T-helper 1 cell (primary cell): ENCODE measurements at places on chromosomes 2 and 18.

GRCh38 chr18:48785091-48785614 is 165.6 kb downstream of the SMAD7 start:
- no peak for DNase-seq

- DNase-seq: no peak
Observed at GRCh38 chr2:95552911-95553310, 38.9 kb upstream of the TRIM43 start.

DNA sequence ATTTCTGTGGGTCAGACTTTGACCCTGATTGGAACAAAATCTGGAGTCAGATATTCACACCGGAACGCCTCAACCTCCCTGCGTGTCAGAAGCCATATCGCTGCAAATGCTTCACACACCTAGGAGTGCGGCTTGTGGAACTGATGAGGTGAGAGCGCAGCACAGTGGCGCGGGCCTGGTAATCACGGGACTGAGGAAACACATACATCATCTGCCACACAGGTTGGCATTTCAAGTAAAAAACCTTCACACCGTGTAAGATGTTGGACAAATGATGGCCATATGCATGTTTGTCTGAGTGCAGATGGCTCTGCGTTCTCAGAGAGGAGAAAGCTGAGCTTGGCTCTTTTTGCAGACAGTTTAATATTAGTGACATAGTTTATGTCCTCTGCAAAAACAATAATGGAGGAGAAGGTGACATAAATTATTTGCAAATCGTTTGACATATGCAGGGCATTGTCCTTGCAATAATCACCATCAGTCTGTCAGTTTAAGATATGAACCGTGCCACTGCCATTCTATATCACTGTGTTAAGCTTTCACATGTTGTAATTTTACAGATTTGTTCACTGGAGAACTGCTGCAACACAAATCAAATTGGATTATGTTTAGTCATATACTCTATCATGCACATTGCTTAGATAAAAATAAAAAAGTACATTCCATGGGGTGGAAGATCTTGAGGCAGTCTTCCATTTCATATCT is 101.4 kb downstream of the MTX2 start:
- no peak for DNase-seq

- no peak for DNase-seq
Observed at GRCh38 chr2:239722760-239723470, 302.2 kb downstream of the NDUFA10 start.

GRCh38 chr18:79566771-79567431 is 112.7 kb upstream of the CTDP1 start:
- no peak for DNase-seq

- no peak for DNase-seq
Observed at GRCh38 chr2:60109744-60110143, 443.7 kb downstream of the BCL11A start.

DNA sequence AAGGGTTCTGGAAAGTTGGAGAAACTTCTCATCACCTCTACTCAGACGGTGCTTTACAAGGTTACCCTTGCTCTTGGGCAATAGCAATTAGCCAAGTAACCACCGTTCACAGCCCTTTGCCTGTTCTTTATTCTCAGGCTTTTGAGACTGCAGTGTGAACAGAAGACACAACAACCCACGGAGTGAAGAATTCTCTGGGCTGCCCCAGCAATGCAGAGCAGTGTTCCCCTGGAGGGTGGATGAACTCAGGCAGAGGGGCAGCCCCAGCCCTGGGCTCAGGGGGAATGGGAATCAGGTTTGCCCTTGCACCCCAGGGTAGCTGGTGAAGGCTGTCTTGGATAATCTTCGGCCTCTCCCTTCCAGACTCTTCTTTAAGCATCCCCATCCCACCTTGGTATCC is 69.1 kb downstream of the MCFD2 start:
- DNase-seq: no peak

DNA sequence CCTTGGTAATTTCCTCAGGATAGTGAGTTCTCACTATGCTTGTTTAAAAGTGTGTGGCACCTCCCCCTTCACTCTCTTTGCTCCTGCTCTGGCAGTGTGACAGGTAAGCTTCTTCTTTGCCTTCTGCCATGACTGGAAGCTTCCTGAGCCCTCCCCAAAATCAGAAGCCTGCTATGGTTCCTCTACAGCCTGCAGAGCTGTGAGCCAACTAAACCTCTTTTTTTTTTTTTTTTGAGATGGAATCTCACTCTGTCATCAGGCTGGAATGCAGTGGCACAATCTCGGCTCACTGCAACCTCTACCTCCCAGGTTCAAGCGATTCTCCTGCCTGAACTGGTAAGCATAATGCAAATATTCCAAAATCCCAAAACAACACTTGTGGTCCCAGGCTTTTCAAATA is 80.0 kb downstream of the SOWAHC start:
- no peak for DNase-seq

GRCh38 chr2:30705711-30706533 is 101.3 kb downstream of the CAPN13 start:
- no peak for DNase-seq

DNA sequence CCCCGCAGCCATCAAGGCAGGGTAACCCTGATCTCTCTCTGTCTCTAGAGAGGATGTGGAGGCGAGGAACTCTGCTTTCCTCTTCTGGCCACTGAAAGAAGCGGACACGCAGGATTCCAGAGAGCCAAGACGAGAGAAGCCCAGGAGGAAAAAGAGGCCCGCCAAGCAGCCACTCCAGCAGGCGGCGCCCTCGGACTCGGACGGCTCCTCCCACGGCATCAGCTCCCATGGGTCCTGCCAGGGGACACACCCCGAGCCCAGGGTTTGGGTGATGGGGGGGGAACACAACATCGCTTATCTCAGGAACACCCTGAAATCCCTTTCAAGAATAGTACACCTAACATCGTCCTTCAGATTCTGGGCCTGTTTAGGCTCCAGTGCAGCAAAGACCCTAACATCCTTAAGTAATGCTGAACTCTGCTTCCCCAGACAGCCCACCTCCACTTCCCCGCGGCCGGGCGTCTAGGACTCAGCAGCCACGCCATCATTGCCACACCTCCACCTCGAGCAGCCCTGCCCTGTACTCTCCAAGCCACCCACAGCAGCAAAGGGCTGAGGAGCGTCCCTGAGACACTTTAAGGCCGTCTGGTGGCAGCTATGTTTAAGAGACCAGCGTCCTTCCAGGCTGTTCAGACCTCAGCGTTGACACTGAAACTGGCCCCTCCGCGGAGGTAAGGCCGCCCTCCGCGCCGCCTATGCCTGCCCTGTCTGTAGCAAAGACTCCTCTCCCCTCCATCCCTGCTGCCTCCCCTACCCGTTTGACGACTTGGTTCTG is 34.3 kb upstream of the CNGA3 start:
- no peak for DNase-seq

DNA sequence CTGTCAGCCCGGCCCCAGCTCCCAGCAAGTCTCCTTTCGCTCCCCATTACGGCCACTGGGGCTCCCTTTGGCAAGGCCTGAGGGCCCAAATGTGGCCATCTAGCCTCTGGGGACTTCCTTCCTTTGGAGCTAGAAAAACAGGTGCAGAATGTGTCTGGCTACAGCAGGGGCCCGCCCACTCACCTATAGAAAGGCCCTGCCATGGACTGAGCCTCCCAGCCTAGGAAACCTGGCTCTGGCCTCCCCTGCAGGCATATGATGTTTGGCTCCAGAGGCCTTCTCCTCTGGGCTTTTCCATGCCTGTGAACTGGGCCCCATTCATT is 55.3 kb upstream of the ALPP start:
- DNase-seq: no peak

GRCh38 chr2:151891566-151892194 is 63.5 kb upstream of the ARL5A start:
- no peak for DNase-seq

DNA sequence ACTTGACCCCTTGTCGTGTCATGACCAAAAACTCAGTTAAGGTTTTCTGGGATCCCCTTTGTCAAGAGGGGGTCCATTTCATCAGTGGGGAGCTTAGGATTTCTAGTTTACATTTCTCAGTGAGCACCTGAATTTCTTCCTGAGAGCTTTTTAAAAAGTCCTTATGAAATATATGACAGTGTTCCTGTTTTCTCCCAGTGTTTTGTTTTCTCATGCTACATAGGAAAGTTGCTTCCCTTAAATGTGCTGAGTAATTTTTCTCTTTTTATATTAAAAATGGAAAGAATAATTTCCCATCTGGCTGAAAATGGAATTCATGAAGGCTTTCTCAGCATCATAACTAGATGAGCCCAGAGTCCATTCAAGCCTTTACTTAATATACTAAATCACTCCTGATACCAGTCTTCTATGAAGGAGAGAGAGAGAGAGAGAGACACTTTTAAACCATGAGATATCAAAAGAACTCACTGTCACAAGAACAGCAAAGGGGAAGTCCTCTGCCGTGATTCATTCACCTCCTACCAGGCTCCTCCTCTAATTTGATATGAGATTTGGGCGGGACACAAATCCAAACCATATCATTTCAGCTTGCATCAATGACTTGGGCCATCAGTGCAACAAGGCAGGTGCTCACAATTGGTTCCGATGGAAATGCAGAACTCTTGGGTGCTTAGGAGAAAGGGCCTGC is 61.1 kb downstream of the XRCC5 start:
- DNase-seq: no peak

DNA sequence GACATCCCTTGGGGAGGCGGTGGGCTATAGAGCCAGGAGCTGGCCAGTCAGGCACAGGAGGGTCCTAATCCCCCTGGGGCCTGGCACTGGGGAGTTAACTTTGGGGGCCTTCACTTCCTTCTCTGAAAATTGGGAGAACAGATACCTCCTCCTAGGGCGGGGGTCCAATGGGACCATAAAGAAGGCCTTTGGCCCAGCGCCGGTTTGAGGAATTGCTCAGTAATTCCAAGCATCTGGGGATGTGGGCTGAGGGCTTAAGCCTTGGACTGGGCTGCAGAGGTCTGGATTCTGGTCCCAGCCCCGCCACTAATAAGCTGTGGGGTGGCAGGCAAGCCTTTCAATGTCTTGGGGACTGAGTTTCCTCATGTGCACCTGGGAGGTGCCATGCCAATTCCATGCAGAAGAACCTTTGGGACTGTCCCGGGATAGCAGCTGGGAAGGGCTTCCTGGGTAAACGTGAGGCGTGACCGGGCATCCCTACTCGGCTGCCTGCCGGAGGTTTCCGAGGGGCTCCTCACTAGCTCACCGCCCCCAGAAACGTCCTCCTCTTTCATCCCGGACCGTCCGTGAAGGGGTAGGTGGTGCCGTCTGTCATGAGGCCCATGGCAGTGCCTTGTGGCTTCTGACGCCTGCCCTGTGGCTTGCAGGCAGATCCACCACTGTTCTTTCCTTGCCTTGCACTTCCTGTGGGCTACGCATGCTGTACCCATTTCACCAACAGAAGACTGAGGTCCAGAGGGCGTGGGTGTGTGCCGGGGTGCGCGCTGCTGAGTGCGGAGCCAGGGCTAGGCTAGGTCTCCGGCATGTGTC is 67.4 kb upstream of the HPCAL1 start:
- no peak for DNase-seq

- DNase-seq: no peak
Observed at GRCh38 chr2:96822786-96823185, 6.7 kb downstream of the CNNM3 start.

DNA sequence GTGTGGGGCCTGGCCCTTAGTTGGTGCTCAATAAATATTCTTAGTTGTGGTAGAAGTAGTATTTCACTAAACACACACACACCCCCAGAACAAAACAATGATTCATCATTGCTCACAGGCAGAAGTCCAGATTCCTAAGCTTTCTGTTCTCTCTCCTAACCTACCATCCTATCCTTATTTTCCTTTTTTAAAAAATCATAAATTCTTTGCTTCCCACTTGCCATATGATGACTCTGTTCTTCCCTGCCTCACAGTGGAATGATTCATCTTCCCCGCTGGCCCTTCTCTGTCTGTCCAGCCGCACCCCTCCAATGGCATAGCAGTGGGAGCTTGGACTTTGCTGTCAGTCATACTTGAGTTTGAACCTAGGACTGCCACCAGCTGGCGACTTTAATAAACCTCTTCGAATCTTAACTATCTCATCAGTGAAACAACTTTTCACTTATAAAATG is 5.2 kb downstream of the EML6 start:
- DNase-seq: no peak

DNA sequence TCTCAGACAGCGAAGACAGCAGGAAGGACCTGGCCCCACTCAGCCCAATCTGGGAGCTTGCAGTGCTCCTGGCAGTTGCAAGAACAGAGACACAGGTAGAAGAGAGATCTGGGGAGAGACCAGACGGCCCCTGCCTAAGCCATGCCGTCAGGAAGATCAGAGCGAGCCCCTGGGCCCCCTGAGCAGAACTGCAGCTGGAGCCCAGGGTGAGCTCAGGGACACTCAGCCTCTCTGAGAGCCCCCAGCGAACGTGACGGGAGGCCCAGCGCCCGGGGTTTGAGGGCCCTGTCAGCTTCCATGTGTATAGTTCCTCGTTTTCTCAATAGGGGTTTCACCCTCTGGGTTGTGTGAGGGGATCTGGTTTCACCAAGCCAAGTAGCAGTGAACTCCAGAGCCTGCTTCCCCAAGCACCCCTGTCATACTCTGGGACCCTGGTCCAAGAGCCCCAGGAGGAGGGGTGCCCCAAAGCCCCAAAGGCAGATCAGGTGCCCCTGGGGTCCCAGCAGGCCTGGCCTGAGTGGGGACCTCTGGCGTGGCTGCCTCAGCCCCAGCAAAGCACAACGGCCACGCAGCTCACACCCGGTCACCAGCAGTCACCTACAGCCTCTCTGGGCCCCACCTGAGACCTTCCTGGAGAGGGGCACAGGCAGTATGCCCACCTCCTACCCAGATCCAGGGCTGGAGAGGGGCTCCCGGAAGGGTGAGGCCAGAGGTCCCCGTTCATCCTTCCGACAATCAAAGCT is 431.3 kb upstream of the MYT1L start:
- DNase-seq: no peak

DNA sequence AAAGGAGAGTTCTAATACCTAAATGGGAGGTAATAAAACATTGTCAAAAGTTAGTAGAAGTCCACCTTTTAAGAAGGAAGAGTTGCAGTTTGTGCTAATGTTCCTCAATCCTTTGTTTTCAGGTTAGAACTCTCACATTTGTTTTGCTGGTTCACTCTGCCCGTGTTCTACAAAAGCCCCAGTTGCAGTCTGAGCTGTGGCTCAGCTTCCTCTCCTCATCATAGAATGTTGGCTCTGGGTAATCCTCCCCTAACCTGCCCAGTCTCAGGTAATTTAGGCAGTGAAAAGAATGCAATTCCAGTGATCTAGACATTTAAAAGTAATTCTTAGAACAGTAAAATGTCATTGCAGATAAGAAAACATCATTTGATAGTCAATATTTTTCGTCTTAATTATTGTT is 1410.4 kb upstream of the ZEB2 start:
- no peak for DNase-seq

DNA sequence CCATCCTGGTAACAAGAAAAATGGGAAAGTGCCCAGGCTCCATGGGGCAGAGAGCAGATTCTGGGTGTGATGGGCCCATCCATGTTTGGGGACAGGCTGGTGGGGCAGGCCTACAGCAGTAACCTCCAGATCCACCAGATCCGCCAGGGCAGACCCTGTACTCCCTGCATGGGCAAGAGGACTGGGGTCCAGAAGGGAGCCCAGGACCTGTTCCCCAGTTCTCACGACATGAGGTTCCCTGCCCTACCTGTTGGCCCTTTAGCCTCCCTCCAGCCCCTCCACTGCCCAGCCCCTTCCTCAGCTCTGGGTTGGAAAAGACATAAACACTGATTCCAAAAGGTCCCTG is 38.7 kb downstream of the EMX1 start:
- DNase-seq: no peak
